ENCODE measurements at places on chromosomes 12 and 14. TPM values are rescaled to one million over a fixed set of nuclear protein-coding genes. Genes with fewer than 3 reads are reported as not detected.
A peak's percentile ranks its signal among the peaks of the same experiment; 100 is the strongest.

Gene CMKLR1
- not detected for total RNA-seq

- H3K27ac ChIP-seq, result no peak overlapping the region
- H3K27me3 ChIP-seq, result no peaks in the 10 kb centered on the region
- DNase-seq, result no peak
- H3K4me1 ChIP-seq, result no peaks in the 10 kb centered on the region
These were observed 396.7 kb downstream of the NPAS3 start for GRCh38 chr14:33335366-33335765.

- H3K36me3 ChIP-seq, result no peaks in the 10 kb centered on the region
- no peak for DNase-seq
- no peaks in the 10 kb centered on the region for H3K4me1 ChIP-seq
- no peak overlapping the region for H3K4me3 ChIP-seq
- H3K27ac ChIP-seq, result no peak overlapping the region
- peaks cover 7% of the 10 kb centered on the region for H3K27me3 ChIP-seq
These were observed 202.0 kb downstream of the PPM1H start for GRCh38 chr12:62732861-62733427.

DNA sequence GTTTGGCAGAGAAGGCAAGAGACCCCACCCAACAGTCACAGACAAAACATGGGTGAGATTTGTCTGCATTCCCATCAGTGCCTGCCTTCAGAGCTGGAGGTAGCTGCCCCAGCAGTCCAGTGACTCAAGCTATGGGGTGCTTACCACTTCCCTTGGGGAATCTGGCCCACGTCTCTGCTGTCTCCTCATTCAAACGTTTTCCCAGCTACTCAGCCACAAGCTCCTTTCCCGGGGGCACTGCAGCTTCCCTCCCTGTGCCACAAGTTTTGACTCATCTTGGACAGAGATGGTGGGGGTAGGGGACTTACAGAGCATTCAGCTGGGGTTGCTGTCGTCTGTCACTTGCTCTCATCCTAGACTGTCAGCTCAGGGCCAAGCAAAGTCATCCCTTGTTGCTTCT lies 66.6 kb downstream of the FBXL14 start:
- peaks cover 70% of the 10 kb centered on the region for H3K27me3 ChIP-seq
- no peak for DNase-seq
- H3K27ac ChIP-seq, result no peak overlapping the region
- no peak overlapping the region for H3K4me3 ChIP-seq

Gene HAL
- total RNA-seq, result 0.96 TPM

Gene PAWR
- 18.5 TPM for total RNA-seq

Gene PKP2
- 0.12 TPM for total RNA-seq

- peak overlapping the region; percentile 53 for H3K27ac ChIP-seq
- peaks cover 11% of the 10 kb centered on the region for H3K36me3 ChIP-seq
- no peak for DNase-seq
- peaks cover 24% of the 10 kb centered on the region for H3K4me1 ChIP-seq
- H3K27me3 ChIP-seq, result no peaks in the 10 kb centered on the region
These were observed 10.5 kb downstream of the RNF10 start for GRCh38 chr12:120544691-120545090.

- H3K4me1 ChIP-seq, result no peaks in the 10 kb centered on the region
- no peak overlapping the region for H3K4me3 ChIP-seq
- H3K36me3 ChIP-seq, result no peaks in the 10 kb centered on the region
- DNase-seq, result no peak
These were observed 1066.1 kb downstream of the FLRT2 start for GRCh38 chr14:86596024-86596423.

Gene SUDS3
- total RNA-seq, result 29.5 TPM

Gene SLC16A7
- 38.8 TPM for total RNA-seq

DNA sequence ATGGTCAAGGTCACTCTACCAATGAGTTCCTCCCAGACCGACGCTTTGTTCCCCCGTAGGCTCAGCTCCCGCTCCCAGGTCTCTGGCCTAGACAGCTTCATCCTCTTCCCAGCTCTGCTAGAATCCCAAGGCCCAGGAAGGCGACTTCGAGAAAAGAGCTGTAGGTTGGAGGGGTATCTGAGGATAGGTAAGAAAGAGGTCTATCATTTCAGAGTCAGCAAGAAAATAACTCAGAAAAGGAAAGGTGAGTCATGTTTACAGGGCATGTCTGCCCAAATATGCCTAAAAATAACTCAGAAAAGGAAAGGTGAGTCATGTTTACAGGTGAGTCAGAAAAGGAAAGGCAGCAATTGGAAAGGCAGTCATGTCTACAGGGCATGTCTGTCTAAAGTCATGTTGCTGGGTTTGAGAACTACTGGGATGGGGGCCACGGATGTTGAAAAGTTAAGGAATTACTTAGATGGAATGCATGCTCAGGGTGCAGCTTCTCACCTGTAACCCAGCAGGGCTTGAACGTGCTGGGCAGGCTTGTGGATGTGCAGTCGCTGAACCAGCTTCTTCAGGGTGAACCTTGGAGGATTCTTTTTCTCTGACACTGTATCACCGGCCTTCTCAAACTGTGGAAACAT lies 12.2 kb downstream of the TEP1 start:
- no peaks in the 10 kb centered on the region for H3K27me3 ChIP-seq
- H3K4me1 ChIP-seq, result peaks cover 32% of the 10 kb centered on the region
- peak; percentile 32 for DNase-seq
- H3K27ac ChIP-seq, result peak overlapping the region; percentile 90
- H3K4me3 ChIP-seq, result peak overlapping the region; percentile 75

- peak; percentile 53 for DNase-seq
- H3K36me3 ChIP-seq, result no peaks in the 10 kb centered on the region
- peak within 1 kb of the TSS; percentile 82 for H3K4me3 ChIP-seq
- peaks cover 31% of the 10 kb centered on the region for H3K27me3 ChIP-seq
- peaks cover 13% of the 10 kb centered on the region for H3K4me1 ChIP-seq
- no peak within 1 kb of the TSS for H3K27ac ChIP-seq
These were observed at the start of gene GPRC5A for GRCh38 chr12:12891080-12891880. Gene GPRC5A, plus strand, starts transcription at chr12:12891562. Its CDS starts 16,688 bp downstream, at chr12:12908250.

DNA sequence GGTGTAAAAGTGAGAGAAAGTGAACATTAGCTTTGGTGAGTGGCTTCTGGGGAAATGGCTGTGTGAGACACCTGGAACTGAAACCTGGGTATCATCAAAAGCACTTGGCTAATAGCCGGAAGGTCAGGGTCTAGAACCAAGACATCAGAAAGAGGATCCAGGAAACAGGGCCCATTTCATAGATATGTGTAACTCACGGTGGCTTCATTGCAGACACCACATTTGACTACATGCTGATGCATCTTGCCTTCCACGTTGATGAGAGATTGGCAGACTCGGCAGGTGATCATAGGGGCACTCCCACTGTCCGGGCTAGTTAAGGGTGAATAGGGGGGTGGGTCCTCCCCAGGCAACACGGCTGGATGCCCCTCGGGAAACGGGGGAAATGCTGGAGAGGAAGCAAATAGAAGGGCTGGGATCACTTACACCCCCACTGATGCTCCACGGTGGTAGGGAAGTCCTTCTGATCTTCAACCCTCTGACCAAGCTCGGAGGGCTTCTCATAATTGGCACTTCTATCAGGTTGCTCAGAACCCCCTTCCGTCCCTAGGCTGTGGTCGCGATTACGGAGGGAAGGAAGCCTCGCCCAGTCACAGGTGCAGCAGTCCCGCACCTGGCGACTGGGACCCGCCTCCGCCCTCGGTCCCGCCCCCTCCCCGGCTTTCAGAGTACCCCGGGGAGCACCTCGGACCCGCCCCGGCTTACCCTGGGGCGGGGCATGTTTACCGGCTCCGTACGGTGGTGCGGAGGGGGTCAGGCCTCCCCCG lies 593 bp downstream of the PIP4P1 start:
- peak overlapping the region; percentile 95 for H3K27ac ChIP-seq
- peak; percentile 58 for DNase-seq
- peak overlapping the region; percentile 91 for H3K4me3 ChIP-seq

GRCh38 chr12:42892702-42893551 lies 303.4 kb upstream of the PRICKLE1 start:
- no peak overlapping the region for H3K4me3 ChIP-seq
- DNase-seq, result no peak
- H3K27ac ChIP-seq, result no peak overlapping the region
- peaks cover 2% of the 10 kb centered on the region for H3K36me3 ChIP-seq
- H3K4me1 ChIP-seq, result no peaks in the 10 kb centered on the region
- H3K27me3 ChIP-seq, result no peaks in the 10 kb centered on the region

GRCh38 chr12:67483871-67484554 lies 164.5 kb upstream of the DYRK2 start:
- H3K4me1 ChIP-seq, result peaks cover 36% of the 10 kb centered on the region
- DNase-seq, result no peak
- H3K4me3 ChIP-seq, result no peak overlapping the region

DNA sequence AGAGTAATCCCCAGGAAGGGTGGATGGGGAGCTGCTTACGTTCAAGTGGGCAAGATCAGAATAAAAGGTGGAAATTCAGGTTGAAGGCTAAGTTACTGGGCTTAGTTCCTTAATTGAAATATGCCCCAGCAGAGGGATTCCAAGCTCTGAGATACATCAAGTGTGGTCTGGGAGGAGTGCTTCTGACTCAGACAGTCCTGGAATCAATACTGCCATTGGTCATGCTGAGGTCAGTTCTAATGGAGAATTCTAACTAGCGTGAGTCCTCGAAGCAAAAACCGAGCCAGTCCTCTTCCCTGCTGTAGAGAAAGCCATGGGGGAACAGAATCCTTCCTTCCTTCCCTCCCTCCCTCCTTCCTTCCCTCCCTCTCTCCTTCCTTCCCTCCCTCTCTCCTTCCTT lies 39.9 kb downstream of the NOS1 start:
- no peak overlapping the region for H3K27ac ChIP-seq
- DNase-seq, result no peak
- H3K27me3 ChIP-seq, result no peaks in the 10 kb centered on the region

Gene C12orf60
- 5.1 TPM for total RNA-seq

DNA sequence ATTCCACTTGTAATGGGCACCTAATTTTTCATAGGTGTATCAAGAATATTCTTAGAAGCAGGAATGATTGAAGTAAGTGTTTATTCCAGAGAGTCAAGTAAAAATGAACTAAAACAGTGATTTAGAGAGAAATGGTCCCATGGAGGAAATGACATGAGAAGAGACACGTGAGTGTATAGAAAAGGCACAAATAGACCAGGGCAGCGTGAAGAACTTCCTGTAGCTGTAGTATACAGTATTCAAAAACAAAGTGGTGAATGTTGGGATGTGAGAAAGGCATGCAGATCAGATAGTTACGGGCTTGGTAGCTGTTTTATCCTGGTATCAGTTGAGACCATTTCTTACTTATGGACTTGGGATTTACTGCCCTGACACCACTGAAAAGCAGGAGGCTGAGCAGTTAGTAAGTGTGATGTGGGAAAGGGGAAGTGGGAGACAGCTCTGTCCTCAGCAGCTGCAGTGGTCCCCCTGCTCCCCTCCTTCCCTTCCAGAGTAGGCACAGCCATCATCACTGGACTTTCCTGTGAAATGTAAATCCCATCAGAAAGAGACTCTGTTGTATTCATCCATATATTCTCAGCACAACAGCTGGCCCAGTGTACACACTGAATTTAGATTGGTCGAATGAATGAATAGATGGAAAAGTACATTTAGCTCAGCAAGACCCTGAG lies 16.8 kb upstream of the TESPA1 start:
- DNase-seq, result no peak
- H3K4me1 ChIP-seq, result peaks cover 10% of the 10 kb centered on the region
- H3K36me3 ChIP-seq, result no peaks in the 10 kb centered on the region
- no peaks in the 10 kb centered on the region for H3K27me3 ChIP-seq

Gene TAS2R7
- not detected for total RNA-seq

GRCh38 chr12:93639406-93639805 lies 37.8 kb upstream of the CRADD start:
- H3K36me3 ChIP-seq, result no peaks in the 10 kb centered on the region
- no peak overlapping the region for H3K27ac ChIP-seq
- peaks cover 15% of the 10 kb centered on the region for H3K27me3 ChIP-seq
- H3K4me1 ChIP-seq, result no peaks in the 10 kb centered on the region
- no peak overlapping the region for H3K4me3 ChIP-seq
- no peak for DNase-seq

Gene KRT82
- not detected for total RNA-seq

DNA sequence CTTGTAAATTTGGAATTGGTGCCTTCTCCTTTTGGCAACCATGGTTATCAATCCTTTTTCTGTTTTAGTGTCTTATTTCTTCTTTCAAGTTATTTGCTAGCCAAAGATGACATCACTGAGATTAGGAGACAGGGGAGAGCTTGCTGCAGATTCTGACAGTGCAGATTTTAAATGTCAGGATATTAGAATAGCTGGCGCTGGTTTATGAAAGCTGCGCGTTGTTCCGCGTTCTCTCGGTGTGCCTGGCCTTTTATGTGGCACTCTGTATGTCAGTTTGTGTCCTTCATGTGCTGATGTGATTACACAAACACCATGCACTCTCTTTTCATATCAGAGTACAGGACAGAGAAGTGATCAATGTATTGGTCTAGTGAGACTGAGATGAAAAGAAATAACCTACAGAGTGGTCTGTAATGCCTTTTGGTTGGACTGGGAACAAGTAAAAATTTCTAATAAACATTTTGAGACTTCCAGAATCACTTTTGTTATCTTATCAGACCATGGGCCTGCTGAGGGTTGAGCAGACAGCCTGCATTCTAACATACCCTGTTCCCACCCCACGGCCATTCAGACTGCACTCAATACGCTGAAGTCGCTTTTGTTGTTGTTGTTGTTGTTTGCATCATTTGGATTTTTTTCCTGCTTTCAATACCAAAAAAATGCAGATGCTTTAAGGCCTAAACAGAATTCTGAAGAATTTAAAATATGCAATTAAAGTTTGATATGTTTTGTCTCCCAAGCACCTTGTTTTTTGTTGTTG lies 49.7 kb upstream of the TRAF3 start:
- no peak overlapping the region for H3K27ac ChIP-seq
- no peaks in the 10 kb centered on the region for H3K27me3 ChIP-seq
- no peak for DNase-seq
- no peak overlapping the region for H3K4me3 ChIP-seq

Gene RILPL1
- total RNA-seq, result 5.4 TPM

DNA sequence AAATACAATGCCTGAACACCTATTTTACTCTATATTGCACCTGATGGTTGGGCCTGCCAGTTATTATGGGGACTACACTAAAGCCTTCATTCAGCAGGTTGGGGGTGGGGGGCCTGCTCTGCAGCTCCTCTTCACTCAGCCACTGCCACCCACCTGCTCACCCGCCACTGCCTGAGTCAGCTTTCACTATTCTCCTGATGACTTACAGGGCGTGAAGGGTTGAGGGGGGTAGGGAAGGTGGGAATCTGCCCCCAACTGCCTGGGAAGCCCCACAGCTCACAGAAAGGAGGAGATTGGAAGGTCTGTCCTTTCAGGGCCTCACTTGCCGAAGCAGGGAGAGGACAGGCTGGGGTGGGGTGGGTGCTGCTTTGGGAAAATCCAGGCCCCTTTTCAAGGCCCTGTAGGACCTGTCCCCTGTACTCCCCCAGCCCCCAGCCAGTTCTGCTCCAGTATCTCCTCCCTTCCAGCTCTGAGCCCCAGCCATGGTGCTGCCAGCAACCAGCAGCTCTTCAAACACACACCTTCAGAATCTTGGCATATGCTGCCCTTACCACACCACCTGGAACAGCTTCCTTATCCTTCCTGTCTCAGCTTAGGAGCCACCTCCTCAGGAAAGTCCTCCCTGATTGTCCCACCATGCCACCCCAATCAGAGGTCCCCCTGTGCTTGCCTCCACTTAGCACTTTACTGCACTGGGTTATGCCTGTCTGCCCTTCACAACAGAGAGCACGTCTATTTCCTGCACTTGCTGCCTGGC lies 33.1 kb downstream of the IRF2BPL start:
- peaks cover 33% of the 10 kb centered on the region for H3K4me1 ChIP-seq
- H3K27ac ChIP-seq, result peak overlapping the region; percentile 29
- H3K36me3 ChIP-seq, result no peaks in the 10 kb centered on the region
- peak; percentile 55 for DNase-seq
- H3K27me3 ChIP-seq, result no peaks in the 10 kb centered on the region

Gene FAM90A1
- total RNA-seq, result 1.3 TPM

- no peaks in the 10 kb centered on the region for H3K4me1 ChIP-seq
- DNase-seq, result no peak
- no peaks in the 10 kb centered on the region for H3K36me3 ChIP-seq
- H3K4me3 ChIP-seq, result no peak overlapping the region
These were observed 3.1 kb downstream of the AVIL start for GRCh38 chr12:57815177-57816000.
